ENCODE measurements at places on chromosomes 2 and 18.

DNA sequence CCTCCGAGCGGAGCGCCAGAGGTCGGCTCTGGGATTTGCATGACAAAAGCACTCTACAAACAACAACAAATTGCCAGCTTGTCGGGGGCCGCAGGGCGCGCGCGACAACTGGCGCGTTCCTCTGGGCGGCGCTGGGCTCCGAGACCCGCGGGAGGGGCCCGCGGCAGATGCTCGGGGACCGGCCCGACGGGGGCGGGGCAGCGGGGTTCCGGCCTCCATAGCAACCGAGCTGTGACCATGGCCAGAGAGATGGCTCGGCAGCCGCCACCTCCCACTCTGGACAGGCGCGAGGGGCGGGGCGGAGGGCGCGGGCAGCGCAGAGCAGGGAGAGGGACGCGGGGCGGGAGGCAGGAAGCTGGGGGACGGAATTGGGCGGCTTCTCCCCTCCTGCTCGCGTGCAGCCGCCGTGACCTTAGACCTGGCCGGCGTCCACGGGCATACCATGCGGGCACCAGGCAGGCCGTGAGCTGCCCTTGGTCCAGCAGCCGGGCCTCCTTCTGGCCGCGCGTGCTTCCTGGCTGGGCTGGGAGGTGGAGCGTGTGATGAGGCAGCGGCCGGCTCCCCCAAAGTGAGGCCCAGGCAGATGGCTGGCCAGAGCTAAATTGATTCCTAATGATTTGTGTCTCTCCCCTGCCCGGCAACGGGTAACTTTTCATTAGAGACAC, 171.5 kb downstream of the CELF4 start:
- DNase-seq = peak; percentile 55

- no peak for DNase-seq
Measured at GRCh38 chr18:40099641-40100040, 1855.4 kb upstream of the PIK3C3 start.

- peak; percentile 98 for DNase-seq
Measured at GRCh38 chr2:149611100-149611820, 23.7 kb upstream of the MMADHC start.

- DNase-seq = no peak
Measured at GRCh38 chr2:128775217-128775913, 456.7 kb upstream of the HS6ST1 start.

GRCh38 chr18:35936951-35937350, 35.5 kb upstream of the RMP24 start:
- DNase-seq = no peak

DNA sequence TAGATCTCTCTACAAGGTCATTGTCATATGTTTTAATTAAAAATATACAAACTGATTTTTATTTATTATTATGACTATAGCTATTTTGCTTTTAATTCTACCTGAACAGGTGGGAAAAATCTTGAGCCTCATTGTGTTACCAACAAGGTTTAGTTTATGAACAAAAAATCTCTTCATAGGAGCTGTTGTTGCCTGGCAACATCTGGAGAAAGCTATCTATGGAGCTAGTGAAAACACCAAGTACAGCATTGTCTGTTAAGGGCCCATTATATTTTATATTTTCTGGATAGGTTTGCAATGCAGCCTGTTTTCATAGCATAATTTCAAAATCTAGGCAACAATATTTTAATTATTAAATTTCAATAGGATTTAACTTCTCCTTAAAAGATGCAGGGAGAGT, 383.0 kb upstream of the TMEFF2 start:
- no peak for DNase-seq

DNA sequence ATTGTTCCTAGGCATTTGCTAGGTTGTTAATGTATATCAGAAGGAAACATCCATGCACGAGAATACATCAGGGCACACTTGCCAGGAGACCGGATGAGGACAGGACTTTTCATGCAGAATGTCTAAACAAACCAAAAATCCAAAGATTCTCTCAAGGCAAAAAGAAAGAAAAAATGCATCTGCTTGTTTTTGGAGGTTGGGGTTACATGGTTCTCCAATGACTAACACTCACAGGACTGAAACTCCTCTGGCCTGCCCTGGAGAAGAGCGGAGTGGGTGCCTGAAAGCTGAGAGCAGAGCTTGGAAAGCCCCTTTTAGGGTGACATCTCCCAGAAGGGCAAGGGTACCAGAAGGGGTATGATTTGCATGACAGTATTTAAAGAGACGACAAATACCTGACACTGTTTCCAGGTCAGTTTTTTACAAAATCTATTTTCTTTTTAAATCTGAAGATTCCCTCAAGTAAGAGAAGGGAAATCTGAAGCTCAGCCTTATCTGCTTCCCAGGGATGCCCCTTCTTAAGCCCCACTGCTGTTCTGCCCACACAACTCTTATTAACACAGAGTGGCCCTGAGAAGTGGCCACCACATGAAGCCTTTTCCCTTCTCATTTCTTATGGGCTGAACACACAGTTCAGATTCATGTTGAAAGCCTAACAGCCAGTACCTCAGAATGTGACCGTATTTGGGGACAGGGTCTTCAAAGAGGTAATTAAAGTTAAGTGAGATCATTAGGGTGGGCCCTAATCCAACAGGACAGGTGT, 216.4 kb downstream of the STK39 start:
- DNase-seq = no peak

- no peak for DNase-seq
Measured at GRCh38 chr2:146984014-146984413, 860.8 kb upstream of the ACVR2A start.

DNA sequence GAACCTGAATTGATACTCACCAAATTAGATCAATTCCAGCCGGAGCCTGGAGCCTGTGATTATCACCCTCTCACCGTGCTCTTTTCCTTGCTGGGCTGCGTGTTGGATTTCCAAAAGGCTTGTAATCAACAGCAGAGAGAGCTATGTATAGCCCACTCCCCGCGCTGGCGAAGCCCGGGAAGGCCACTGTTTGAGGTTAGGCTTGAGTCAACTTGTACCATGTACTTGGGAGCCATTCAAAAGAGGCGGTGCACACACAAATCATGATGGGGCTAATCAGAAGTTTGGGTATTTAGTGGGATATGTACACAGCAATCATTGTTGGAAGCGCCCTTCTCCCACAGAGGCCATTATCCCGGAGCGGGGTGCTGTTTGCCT, 151.6 kb downstream of the GLI2 start:
- no peak for DNase-seq

DNA sequence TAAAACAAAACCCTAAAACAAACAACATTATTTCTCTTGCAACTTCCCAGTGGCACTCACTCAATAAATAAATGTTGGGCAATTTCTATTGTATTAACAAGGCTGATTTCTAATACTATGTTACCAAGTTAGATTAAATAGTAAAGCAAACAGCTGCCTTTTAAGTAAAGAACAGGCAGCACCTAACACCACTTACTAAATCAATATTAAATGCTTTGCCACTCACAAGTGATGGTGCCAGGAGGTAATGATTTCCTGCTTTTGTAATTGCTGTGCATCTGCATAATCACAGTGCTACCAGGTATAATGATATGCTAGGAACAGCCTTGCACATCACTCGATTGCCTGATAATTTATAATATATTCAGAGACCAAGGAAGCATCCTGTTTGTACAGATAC, 276.5 kb downstream of the NBAS start:
- no peak for DNase-seq

DNA sequence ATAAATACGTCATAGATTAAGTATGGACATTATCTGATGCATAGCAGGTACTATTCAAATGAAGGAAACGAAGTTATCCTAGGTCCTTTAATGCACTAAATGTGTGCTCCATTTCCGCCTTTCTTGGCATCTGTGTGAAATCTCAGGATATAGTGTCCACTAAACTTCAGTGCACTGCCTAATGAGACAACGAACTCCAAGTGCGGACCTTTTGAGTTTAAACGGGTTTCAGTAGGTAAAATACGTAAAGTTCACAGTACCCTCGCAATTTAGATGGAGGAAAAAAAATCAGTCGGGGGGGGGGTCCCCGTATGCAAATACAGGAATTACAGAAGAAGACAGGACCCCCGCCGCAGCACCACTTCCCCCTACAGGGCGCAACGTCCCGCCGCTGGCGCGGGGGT, 729 bp upstream of the REL start:
- no peak for DNase-seq

DNA sequence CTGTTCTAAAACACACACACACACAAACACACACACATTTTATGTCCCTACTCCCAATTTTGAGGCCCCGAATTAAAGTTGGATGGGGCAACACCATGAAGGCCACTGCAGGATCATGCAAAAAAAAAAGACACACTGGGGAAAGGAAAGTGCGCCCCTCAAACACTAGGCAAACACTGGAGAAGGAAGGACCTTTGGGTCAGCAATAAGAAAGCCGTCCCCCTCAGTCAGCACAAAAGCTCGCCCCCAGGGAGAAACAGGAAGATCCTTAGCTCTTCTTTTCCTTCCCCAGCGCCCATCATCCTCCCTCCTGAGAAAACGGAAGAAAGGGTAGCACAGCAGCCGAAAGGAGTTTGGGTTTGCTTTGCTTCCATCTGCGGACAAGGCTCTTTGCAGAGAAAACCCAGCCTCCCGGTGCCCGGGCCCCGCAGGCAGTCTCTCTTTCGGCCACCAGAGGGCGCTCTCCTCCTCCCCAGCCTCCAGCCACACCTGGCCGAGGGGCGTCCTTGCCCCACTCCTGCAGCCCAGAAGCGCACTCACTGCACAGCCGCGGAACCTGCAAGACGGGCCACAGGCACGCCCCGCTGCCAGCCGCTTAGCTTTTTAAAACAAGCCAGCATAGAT, 248.5 kb downstream of the CDH20 start:
- DNase-seq = peak; percentile 5

DNA sequence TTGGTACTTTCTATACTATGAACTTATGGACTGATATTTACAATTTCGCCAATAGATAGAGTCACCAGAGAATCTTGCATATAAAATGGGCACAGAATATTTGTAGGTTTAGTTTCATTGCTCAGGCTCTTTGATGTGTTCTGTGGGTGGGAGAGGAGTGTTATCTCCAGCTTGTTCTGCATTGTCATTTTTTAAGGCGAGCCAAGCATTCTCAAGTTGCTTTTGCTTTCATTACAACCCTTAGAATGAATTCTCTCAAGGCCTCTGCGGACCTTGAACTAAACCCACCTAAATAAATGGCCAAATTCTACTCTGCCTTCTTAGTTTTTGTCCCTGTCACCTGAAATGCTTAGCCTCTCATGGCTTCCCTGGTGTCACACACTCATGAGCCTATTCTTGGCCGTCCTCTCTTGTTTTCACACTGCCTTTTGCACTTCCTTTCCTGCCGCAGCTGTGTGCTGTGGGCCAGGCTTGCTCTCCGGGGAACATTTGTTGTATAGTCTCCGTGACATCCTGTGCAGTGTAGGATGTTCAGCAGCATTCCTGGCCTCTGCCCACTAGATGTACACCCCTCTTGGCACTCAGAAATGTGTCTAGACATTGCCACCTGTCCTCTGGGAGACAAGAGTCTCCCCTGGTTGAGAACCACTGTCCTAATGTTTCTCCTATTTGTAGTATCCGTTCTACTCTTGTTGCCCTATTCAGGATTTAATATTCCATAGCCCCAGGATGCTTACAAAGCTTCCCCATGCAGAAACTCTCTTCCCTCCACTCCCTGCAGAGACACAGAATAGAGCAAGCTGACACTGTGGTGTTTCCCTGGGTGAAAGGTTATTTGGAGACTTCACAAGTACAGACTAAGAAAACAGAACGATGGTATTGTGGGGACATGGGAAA, 255.6 kb downstream of the PTPRM start:
- no peak for DNase-seq

- no peak for DNase-seq
Measured at GRCh38 chr2:160427629-160428404, 65.8 kb downstream of the RBMS1 start.

DNA sequence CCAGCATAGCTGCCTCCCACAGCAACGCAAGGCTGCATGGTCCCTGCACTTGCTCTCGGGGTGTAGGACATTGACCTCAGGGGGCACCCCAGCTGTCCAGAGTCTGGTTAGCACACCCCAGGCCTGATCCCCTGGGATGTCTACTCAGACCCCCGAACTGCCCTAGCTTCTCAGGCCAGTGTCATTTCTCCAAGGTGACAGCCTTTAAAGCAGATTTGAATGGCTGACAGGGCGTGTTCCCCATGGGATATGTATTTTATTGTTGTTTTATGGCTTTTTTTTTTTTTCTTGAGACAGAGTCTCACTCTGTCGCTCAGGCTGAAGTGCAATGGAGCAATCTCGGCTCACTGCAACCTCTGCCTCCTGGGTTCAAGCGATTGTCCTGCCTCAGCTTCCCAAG, 40.8 kb upstream of the PTMA start:
- no peak for DNase-seq

DNA sequence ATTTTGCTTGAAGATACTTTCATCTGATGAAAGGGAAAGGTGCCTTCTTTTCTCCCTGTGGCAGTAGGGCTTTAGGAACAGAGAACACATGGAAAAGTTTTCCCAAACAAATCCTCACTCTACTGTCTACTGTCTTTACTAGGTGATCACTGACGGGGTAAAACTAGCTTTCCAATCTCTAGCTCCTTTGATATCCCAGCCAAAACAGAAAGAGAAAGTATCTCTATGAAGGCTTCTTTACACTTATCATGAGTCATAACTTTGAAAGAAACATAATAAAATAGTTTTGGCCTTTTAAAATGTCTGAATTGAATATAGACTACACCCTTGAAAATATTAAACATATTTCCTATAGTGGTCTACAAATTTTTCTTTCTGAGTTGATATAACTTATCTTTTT, 214.5 kb downstream of the DSEL start:
- no peak for DNase-seq

GRCh38 chr2:6068429-6068828, 376.2 kb downstream of the SOX11 start:
- DNase-seq = peak; percentile 74

- no peak for DNase-seq
Measured at GRCh38 chr2:11907190-11907589, 160.8 kb downstream of the LPIN1 start.

DNA sequence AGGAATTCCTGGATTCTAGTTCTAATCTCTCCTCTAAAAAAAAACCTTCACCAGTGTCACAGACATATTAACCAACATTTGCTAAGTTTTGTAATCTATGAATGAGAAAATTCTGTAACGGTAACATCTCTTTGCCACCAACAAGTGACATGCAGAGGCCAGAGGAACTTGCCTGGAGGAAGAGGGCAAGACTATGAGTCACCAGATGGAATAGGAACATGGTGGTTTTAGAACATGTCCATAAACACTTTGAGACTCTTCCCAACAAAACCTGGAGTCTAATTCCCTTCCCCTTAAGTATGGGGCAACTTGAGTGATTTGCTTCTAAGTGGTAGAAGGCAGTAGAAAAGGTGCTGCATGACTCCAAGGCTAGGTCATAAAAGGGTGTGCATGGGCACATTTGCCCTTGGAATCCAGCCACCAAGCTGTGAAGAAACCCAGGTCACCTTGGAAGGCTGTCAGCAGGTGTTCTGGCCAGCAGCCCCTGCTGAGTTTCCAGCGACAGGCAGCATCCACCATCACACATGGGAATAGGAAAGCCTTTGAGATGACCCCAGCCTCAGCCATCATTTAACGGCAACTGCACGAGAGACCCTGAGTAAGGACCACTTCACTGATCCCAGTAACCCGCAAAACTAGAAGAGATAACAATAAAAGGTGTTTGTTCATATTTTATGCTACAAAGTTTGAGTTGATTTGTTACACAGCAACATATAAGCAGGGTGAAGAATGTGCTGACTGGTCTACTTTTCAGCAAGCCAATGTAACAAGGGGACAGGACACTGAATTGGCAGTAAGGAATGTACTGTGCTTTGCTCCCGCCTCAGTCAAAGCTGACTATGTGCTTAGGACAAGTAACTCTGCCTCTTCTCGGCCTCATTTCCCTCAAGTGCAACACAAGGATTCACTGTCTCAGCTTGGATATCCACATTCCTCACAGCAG, 90.6 kb downstream of the SKA1 start:
- no peak for DNase-seq
